GM12892 (cell line): ENCODE measurements at places on chromosomes 11 and 22.

- DNase-seq = no peak
Measured at GRCh38 chr22:29040385-29041275, 21.0 kb downstream of the C22orf31 start.

- DNase-seq = no peak
Measured at GRCh38 chr11:36273110-36273509, 16.1 kb downstream of the COMMD9 start.

DNA sequence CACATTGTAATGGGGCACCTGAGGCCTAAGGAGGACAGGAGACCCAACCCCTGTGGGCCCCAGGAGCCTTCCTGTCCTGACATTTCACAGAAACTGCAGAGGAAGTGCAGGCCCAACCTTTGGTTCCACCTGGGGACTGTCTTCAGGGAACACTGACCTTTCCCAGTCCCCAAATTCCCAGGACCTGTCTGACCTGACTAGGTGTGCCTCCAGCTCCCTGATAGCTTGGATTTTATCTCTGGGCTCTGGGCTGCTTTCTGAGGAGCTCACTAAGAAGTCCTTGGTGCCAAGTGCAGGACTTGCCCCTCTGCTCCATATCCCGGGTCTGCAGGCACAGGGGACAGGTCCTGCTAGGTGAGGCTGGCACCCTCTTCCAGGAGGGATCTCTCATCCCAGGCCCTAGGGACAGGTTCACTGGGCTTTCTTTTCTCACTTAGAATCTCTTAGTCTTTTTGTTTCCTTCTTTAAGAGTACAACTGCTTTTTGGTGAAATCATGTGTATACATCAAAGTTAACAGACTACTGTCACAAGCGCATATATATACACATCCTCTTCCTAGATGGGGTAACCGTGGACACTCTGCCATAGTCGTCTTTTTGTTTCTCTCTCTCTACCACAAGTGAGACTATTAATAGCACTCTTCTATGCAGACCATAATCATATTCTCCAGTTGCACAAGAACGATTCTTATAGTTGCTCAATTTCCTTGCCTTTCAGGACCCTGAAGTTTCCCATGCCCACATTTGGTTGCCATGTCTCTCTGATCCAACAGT lies 72.0 kb upstream of the IGLL5 start:
- DNase-seq = no peak

DNA sequence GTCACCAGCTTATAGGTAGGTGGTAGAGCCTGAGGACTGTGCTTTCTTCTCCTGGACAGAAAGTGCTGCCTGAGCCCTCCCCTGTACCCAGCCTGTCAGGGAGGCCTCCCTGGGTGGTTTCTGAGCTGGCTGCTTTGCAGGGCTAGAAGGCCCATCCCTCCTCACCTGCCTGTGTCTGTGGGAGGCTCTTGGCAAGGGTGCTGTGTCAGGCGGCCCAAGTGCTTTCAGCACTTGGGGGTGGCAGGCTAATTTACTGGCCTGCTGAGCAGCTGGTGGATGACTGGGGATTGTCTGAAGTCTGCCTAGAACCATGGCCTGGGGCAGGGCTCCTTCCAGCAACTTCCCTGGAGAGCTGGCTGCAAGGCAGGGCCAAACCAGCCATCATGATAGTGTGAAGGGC lies 139.0 kb upstream of the NAV2 start:
- no peak for DNase-seq

DNA sequence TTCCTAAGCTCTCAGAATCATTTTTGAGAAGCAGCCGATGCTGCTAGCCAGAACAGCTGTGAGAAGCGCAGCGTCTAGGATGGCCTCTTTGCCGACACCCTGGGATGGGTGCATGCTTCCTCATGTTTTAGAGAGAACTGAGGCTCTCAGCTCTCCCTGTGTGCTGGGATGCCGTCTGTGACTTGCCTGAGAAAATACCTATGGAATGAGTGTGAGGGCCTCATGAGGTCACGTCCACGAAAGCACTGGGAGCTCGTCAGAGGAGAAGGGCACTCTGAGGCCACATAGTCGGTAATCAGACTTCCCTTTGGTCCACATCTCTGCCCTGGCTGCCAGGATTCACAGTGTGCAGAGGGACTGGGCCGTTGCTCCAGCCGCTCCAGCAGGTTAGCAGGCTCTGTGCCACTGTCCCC lies 54.7 kb downstream of the MICAL3 start:
- no peak for DNase-seq

- no peak for DNase-seq
Measured at GRCh38 chr11:73577496-73577917, 20.4 kb downstream of the FAM168A start.

DNA sequence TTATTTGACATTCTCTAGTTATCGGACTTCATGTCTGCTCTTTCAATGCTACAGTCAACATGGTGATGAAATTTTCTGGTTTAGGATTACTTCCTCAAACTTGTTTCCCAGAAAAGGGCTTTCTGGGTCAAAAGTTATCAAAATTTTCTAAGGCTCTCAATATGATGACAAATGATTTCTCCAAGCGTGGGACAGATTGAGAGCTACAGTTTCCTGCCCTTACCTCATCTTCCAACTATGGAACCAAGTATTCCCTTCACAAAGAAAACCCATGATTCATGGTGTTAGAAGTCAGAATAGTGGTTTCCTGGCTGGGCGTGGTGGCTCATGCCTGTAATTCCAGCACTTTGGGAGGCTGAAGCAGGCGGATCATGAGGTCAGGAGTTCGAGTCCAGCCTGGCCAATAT lies 17.8 kb downstream of the MYO18B start:
- DNase-seq = no peak

- no peak for DNase-seq
Measured at GRCh38 chr11:117910941-117911655, 18.1 kb downstream of the TMPRSS13 start.

GRCh38 chr11:18404062-18404461 lies 8.1 kb upstream of the LDHC start:
- DNase-seq = no peak

GRCh38 chr11:19646308-19646707 lies 66.3 kb upstream of the NAV2 start:
- no peak for DNase-seq

GRCh38 chr22:31933816-31934482 lies 10.4 kb upstream of the YWHAH start:
- no peak for DNase-seq

GRCh38 chr11:12241401-12241800 lies 131.0 kb downstream of the MICAL2 start:
- no peak for DNase-seq
